MCF 10A (cell line): ENCODE measurements at places on chromosomes 2 and 18.

DNA sequence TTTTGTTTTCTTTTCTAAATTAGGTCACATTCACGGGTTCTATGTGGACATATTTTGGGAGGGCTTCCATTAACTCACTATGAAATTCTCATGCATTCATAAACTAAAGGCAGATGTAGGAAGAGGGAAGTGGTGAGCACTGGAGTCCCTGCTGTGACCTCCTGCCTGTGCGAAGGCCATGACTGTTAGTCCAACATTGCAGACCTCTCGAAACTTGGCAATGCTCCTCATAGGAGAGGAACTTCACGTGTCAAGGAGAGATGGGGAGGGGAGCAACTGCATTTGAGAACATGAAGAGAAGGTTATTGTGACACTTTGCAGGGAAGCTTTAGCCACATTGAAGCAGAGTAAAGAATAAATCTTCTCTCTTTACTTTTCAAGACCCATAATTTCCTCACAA lies 126.4 kb upstream of the HNMT start:
- no peak for DNase-seq

DNA sequence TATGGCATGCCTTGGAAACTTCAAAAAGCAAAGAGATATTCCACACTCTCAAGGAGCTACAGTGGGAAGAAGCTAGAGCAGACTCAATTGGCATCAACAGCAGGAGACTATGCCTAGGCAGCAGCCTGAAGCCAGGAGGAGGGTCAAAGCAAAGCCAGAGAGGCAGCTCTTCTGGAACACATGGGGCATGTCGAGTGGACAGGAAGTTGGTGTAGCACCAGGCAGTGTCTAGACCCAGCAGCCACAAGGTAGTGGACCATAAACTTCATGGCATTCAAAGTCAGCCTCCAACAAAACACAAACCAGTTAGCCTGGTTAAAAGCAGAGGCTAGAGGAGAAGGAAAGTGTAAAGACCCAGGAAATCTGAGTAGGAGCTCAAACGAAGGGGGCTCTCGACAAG lies 311.2 kb upstream of the PKDCC start:
- DNase-seq: no peak

DNA sequence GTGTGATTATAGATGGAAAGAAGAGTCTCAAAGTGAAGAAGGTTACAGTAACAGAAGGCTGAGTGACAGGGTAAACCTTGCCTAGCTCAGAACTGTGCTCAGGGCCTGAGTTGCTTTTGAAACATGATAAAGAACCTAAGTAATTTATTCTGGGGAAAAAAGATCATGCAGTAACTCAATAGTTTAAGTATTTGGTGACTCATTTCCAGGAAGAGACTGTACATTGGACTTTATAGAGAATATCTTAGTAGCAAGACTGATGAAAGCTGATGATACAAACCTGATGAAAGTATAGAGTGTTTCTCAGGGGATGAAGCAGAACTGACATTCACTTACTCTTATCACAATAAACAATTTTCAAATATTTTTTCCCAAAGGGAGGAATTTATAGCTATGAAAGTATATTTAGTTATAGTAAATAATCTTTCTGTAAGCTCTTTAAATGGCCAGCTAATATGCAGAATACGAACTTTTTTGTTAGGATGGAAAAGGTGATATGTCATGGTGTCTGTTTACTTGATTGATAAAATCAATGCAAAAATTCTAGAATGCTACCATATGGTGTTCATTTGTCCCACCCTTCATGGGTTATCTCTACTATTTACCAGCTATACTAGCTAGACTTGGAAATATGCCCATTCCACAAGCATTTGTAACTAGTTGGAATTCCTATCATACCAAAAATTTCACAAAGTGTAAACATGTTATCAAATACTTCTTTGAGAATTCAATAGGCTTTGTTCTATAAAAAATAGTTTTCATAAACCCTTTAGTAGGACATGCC lies 1265.5 kb upstream of the ACVR2A start:
- DNase-seq: peak; percentile 19

DNA sequence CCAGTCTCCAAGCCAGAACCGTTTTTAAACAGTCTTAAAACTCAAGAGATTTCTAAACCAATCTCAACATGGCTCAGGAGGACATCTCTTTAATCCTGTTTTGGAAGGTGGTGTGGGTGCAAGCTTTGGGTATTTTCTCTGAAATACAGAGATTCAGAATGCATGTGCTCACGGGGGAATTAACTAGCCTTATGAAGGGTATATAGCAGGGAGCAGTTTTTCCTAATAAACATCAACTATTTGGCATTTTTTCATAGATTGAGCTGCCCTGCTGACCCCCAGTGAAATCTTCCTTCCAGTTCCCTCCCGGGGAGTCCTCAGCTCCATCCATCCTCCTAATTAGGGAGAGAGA lies 122.6 kb downstream of the SMAD7 start:
- DNase-seq: no peak

GRCh38 chr2:230828272-230828961 lies 36.3 kb upstream of the ITM2C start:
- no peak for DNase-seq

- DNase-seq: no peak
Observed at GRCh38 chr2:60839126-60839813, 42.1 kb upstream of the REL start.

- DNase-seq: no peak
Observed at GRCh38 chr2:49840428-49840975, 686.2 kb upstream of the FSHR start.

DNA sequence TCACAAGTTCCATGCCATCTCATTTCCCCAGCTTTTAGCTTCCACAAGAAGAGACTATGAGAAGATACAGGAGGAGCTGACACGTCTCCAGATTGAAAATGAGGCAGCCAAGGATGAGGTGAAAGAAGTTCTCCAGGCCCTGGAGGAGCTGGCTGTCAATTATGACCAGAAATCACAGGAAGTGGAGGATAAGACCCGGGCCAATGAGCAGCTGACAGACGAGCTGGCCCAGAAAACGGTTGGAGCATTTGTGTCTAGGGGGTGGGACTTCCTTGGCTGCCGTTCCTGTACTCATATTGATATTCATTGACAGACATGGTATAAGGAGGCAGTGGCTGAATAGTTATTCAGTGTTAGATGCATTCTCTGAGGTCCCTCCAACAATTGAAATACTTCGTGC lies 57.2 kb upstream of the LYPD6B start:
- no peak for DNase-seq

GRCh38 chr2:12890066-12890465 lies 173.3 kb downstream of the TRIB2 start:
- DNase-seq: no peak

DNA sequence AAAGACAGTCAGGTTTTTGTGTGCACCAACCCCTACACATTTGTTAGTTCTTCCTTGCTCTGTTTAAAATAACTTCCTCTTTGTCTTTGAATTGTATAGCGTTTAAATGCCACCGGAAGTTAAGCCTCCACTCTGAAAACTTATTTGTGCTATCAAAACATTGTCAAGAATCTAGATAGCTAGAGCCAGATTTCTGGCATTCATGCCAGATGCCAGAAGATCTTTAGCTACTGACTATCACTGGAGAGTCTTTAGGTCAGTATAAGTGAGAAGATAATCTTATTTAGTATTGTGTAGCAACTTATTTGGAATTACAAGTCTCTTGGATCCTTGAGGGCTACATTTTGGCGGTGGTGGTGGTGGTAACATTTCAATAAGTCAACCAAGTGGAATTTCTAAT lies 63.4 kb upstream of the ADAM23 start:
- no peak for DNase-seq

DNA sequence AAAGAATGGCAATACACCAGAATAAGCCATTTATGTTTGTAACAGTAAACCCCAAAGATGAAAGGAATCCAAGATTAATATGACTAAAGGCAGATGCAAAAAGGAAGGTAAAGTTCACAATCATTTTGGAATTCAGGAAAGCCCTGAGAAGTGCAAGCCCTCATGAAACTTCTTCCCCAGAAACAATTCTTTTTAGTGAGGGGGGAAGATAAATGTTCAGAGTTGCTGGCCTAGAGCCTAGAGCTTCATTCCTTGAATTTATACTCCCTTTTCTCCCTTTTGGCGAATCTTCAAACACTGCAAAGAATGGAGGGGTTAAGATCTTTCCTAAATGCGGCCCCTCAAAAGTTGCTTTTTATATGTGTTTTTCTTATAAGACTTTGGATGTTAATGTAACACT lies 368.8 kb downstream of the MEIS1 start:
- no peak for DNase-seq

DNA sequence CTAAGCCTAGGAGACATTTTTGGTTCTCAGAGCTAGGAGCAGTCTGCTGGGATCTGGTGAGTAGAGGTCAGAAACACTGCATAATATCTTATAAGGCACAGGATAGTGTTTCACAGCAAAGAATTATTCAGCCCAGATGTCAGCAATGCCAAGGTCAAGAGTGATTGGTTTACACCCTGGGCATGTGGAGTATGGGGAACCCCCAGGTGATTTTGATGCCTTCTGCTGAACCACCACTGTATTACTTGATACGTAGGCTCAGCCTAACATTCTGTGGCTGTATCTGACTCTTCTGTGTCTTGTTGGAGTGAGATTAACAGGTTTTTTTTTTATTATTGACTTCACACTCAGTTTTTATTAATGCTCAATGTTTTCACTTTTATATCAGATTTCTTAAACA lies 6.0 kb downstream of the DDX18 start:
- DNase-seq: no peak

GRCh38 chr2:85959185-85959584 lies 70.4 kb upstream of the ST3GAL5 start:
- no peak for DNase-seq

DNA sequence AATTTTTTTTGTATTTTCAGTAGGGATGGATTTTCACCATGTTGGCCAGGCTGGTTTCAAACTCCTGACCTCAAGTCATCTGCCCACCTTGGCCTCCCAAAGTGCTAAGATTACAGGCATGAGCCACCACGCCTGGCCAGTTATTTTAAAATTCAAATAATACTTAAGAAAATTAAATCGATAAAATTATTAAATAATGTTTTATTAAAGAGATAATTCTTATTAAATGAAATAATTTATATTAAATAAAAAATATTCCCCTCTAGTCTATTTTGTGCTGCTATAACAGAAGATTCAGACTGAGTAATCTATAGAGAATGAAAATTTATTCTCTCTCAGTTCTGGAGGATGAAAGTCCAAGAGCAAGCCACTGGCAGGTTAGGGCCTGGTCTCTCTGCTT lies 61.2 kb downstream of the PDK1 start:
- DNase-seq: no peak

GRCh38 chr2:46216213-46216612 lies 81.0 kb upstream of the EPAS1 start:
- peak; percentile 29 for DNase-seq

GRCh38 chr18:335733-336132 lies 67.9 kb upstream of the THOC1 start:
- DNase-seq: no peak

DNA sequence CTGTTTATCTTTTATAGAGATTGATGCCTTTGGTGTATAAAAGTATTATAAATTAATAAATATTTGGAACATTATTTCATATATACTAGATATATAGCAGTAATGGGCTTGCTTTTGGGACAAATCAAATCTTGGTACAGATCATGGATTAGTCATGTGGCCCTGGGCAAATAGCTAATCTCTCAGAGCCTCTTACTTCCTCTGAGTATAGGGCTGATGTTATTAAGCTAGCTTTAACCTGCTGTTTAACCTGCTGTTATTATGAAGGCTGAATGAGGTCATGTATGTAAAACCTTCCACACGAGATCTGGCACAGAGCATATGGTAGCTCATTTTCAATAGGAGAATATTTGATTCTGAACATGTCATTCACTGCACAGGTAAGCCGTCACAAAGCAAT lies 5.7 kb downstream of the ITGB6 start:
- DNase-seq: peak; percentile 43

DNA sequence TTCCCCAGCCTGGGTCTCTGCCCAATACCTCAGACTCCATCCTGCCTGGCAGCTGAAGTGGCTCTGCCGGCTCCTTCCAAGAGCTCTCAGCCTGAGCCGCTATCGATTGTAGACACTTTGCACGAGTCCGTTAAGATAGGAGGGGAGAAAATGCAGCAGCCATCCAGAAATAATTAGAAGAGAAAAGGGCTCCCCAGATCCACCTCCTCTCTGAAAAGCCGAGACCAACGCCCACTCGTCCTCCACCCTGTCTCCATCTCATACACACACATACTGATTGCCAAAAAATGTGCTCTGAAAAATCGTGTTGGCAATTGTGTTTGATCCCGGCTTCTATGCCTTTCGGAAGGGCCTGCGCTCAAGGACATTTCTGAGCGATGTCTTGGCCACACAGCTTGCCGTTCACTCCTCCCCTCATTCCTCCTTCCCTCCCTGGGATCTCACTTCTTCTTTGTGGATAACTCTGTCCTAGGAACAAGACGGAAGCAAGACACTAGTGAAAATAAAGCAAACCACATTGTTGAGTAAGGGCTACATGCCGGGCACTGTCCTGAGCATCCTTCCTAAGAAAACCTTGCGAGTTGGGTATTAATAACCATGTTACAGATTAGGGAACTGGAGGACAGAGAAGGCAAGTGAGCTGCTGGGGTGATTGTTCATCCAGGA lies 372.8 kb upstream of the MYT1L start:
- DNase-seq: no peak

DNA sequence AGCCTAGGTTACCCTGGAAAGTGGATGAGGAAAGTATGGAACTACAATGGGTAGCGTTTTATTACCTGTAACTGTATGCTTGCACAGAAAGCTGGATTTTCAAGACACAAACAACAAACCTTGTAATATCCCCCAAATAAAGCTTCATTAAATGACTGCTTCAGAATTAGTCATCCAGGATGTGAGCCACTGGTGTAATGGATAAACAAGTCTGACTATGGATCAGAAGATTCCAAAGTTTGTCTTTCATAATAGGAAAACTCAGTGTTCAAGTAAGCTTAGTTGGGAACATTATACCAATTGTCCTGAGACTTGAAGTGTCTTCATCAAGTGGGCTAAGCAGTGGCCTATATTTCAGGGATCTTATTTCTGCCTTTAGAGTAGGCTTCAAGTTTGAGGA lies 518.8 kb downstream of the LRP1B start:
- no peak for DNase-seq

DNA sequence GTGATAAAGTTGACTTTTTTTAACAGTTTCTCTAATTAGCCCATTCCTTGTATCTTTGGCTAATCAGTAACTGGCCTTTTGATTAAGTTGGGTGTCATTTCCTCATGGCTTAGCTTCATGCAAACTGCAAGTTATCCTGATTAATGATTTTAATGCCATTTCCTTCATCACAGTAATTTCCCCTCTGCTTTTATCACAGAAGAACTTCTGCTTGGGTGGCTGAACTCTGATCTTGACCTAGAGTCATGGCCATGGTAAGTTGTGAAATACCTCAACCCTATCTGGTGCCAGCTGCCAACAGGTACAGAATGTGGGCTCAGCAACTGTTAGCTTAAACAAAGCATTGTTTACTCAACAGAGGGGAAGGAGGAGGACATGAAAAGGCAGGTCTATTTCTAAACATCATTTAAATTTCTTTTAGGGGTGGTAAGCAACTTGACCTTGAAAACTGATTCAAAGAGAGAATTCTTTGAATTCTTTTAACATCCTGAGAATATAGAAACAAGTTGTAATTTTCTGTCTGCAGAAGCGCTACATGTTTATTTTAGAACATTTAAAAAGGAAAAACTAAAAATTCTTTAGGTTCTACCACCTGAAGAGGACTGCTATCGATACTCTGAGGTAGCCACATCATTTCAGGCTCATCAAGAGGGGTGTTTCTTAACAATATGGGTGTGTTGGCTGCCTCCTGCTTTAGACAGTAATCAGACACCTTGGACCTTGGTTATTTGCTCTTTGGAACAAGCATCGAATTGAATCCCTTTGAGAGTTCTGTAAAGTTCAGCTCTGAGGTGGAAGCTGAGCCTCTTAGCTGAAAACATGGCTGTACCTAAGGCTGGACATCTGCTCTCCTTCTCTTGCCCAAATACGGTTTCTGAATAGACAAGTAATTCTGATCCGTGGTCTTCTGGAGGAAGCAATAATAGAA lies 39.7 kb downstream of the ANXA4 start:
- DNase-seq: peak; percentile 57
